ENCODE measurements at places on chromosomes 2 and 18.

GRCh38 chr18:62026586-62026985, 133.8 kb upstream of the RNF152 start:
- no peak for DNase-seq

DNA sequence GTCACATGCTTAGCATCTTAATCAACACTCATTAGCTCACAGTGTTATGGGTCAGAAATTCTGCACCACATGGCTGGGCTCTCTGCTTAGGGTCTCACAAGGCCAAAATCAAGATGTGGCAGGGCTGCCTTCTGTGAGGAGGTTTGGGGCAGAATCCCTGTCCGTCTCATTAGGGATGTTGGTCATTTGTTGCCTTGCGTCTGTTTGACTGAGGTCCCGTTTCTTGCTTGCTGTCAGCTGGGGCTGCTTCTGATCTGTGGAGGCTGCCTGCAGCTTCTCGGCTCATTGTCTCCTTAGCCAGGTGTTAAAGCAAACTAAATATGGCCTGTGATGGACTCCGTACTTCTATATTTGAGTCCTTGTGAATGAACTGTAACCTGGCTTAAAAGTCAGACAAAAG, 146.5 kb downstream of the NDUFA10 start:
- no peak for DNase-seq

DNA sequence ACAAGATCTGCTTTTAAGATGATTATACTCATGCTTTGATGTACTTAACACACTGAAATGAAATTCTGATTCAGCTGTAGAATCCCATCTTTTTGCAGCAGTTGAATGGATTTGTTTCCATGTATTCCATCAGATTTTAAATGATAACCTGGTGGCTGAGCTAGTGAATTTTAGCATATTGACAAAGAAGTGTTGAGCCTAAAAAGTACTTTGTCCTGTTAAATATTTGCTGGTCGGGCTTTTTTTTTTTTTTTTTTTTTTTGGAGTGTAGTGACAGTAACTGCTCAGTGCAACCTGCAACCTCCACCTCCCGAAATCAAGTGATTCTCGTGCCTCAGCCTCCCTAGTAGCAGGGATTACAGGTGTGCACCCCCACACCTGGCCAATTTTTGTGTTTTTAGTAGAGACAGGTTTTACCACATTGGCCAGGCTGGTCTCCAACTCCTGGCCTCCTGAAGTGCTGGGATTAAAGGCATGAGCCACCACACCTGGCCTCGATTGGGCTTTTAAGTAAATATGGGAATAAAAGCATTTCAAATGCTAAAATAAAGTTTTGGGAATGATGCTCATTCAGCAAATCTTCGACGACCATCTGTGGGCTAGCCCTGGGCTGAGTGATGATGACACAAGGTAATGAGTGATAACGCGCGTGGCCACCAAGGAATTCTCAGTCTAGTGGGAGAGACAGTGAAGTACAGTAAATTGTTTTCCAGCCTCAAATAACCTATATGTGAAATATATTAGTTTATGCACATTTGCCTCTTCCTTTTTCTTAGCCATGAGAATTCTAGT, 2.2 kb downstream of the ELP2 start:
- no peak for DNase-seq

DNA sequence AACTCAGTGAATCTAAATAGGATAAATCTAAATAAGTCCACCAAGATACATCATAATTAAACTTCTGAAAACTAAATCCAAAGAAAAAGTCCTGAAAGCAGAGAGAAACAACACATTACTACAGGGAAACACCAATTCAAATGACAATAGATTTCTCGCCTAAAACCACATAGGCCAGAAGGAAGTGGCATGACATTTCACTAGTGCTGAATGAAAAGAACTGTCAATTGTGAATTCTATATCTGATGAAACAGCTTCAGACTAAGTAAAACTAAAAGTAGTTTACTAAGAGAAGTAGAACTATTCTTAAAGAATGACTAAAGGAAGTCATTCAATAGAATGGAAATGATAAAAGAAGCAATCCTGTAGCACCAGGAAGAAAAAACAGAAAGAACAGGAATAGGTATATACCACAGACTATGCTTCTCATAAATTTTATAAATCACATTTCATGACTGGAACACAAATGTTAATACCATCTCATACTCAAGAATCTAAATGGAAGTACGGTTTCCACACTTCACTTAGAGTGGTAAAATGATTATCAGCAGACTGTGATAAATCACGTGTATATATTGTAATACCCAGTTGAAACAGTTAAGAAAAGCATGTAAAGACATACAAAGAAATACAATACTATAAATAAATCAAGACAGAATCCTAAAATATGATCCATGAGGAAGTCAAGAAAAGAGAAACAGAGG, 46.4 kb downstream of the ASXL2 start:
- no peak for DNase-seq

GRCh38 chr2:121194626-121195025, 90.4 kb downstream of the TFCP2L1 start:
- no peak for DNase-seq
